ENCODE measurements at places on chromosomes 7 and 10.

DNA sequence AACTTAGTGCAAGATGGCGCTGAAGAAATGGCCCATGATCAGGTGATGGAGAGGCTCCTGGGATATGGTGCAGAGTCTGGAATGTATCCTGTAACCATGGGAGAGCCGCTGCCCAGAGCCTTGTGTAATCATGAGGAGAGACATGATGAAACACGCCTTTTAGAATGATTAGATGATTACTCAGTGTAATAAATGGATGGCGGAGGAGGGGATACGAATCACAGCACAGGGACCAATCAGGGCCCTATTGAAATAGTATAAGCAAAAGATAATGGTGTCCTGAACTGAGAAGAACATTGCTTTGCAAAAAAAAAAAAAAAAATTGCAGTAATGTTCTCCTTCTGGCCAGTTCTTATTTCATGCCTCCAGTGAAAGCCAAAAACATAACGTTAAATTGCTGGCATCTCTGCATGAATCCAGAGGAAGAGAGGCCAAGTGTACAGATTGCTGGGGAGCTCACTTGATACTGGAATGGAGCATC lies 668.5 kb upstream of the AUTS2 start:
- no peak for DNase-seq

DNA sequence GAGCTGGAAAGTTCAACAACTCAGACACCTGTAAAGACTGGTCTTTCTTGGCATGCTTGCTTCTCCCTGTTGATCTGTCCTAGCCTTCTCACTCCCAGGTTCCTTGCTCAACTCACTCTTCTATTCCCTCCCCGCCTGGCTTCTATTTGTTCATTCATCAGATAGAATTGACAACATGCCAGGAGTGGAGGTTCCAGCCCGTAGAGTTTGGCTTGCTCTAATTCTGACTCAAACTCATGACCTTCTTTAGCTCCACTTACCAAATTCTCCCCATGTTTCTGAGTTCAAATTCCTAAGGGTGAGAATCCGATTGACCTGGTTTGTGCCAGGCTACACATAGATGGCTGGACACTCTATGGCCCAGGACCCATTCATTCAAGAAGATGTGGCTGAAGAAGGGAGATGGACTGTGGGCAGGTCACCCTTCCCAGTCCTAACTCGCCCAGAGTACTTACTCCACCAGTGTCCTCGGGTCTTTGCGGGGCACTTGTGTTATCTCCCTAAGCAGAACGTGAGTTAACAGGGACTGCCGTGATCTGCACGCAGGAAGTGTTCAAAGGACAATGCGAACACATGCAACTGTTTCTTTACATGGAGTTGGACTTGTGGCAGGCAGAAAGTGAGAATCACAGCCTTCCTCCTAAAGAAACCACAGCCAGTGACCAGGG lies 4.0 kb upstream of the TMEM236 start:
- no peak for DNase-seq

DNA sequence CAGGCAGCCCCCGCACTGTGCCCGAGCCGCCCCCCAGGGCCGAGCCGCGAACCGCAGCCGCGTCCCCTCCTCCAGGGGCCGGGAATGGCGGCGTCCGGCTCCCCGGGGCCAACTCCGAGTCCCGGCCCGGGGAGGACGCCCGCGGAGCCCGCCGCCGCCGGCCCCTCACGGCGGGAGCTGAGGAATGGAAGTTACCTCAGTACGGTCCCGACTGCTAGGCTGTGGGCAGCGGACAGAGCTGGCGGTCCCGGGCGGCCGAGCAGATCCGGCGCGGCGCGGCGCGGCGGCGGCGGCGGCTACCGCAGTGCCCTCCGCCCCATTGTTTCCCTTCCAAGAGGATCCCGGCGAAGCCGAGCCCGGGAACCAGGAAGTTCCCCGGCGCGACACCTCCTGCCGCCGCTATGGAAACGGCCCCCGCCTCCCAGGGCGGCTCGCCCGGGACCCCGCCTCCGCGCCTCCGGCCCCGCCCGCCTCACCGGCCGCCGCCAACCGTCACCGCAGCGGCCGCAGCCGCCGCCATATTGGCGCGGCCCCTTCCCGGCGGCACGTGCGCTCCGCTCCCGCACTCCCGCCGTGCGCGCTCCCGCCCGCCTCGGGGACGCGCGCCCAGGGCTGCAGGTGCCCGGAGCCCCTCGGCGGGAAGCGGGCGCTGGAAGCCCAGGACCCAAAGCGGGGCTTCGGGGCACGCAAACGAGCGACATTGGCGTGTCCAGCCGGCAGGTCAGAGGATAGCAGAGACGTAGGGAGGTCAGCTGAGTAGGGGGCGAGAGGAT lies at the start of gene USP6NL:
USP6NL (minus strand) TSS at position 403 of the 773 bp plus-strand sequence. CDS start 14,016 bp downstream, outside the sequence.
- peak; percentile 95 for DNase-seq

- DNase-seq = no peak
These were observed 38.7 kb upstream of the LRRC18 start for GRCh38 chr10:48978318-48978717.

DNA sequence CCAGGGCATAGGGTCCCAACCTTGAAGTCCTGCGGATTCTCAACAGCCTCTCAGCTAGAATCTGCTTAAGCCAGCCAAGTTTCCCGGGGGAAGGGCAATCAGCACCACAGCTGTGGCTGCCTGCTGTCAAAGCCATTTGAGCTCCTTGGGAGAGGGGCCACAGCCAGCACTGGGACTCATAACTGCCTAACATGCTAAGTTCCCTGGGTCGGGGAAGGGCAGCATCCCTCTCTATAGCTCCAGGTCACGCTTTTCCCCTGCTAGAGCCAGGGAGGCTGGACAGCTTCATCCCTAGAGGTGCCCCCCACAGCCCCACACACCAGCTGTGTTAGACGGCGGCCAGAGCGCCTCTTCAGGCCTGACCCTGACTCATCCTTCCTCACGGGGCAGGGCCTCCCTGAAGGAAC lies 49.6 kb upstream of the PDE1C start:
- DNase-seq = no peak

- no peak for DNase-seq
These were observed 105.6 kb upstream of the BMPER start for GRCh38 chr7:33799766-33800165.

DNA sequence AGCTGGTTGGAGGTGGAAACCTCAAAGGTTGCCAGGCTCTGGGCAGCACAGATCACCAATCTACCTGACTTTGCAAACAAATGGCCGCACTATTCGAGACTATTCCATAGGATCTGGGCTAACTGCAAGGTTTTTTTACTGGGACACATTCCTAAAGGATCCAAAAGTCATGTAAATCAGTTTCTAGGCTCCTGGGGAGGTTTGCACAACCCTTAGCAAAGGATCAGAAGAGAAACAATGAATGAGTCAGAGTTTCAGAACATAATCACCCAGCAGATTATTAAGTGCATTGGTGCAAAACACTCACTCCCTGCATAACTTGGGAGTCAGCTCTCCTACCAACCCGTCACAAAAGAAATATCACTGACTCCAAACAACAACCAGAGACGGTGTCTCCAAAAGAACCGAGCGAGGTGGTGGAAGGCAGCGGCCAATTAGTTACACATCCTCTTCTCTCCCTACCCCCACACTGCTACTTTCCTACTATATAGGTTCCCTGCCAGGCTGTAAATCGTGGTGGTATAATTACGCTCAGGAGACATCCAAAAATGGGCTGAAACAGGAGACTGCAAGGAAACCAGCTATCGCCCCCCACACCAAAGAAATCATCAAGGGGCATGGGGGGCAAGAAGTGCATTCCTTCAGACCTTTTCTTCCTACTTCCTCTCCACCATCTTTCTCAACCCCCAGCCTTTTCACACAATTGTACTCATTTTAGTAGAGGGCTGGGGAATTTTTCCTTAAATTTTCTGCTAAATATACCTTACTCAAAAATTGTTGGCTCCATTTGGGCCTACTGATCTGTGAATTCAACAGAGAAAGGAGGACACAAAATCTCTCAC lies 3.2 kb downstream of the UBE2H start:
- DNase-seq = no peak

DNA sequence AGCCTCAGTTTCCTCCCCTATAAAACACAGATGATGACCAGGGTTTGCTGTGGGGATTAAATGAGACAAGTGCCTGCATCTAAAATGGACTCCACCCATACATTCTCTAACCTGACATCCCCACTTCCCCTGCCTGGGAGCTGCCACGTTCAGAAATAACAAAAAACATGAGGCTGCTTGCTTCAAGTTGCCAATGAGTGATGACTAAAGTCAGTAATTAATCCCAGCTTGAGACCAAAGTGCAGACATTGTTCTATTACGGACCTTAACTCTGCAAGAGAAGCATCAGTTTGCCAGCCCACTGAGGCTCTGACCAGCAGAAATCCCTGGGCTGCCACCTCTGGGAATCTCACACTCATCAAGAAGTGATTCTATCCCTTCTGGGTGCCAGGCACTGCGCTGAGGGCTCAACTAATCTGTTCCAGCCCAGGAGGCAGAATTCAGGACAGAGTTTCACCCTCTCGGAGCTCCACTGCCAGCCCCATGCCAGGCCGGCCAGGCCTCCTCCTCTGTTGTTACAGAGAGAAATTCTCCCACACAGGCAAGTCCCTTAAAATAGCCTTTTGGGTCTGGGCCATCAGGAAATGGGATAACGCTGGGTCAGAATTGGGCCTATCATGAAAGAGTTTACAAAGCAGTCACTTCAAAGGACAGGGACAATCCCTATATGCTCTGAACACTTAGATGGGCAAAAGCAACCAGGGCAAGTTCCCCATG lies 11.4 kb downstream of the SH3PXD2A start:
- no peak for DNase-seq

DNA sequence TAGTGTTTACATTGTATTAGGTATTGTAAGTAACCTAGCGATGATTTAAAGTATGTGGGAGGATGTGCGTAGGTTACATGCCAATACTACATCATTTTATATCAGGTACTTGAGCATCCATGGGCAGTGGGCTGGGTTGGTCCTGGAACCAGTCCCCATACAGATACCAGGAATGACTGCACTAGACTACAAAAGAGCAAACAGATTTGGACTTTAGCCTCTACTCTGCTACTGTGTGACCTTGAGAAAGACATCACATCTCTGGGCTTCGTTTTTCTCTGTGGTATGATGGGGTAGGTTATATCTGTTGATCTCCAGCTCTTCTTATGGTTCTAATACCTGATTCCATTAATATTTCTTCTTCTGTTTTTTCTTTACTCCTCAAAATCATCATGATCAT lies 412.5 kb upstream of the LRGUK start:
- DNase-seq = no peak

DNA sequence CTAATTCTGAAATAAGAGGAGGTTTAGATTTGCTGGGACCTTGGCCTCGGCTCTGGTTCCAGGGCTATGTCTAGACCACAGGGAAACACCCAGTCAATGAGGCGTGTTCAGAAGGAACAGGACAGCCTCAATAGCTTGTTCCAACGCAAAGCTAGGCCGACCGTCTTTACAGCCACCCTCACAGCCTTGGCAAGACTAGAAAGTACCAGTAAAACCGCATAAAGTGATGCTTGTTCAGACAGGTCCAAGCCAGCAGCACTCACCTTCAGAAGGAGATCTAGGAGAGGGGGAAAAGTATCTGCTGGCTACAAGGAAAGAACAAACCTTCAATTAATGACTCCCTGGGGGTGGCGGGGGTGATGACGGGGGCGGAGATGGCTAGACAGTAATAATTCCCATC lies 50.1 kb upstream of the LMTK2 start:
- DNase-seq = no peak

DNA sequence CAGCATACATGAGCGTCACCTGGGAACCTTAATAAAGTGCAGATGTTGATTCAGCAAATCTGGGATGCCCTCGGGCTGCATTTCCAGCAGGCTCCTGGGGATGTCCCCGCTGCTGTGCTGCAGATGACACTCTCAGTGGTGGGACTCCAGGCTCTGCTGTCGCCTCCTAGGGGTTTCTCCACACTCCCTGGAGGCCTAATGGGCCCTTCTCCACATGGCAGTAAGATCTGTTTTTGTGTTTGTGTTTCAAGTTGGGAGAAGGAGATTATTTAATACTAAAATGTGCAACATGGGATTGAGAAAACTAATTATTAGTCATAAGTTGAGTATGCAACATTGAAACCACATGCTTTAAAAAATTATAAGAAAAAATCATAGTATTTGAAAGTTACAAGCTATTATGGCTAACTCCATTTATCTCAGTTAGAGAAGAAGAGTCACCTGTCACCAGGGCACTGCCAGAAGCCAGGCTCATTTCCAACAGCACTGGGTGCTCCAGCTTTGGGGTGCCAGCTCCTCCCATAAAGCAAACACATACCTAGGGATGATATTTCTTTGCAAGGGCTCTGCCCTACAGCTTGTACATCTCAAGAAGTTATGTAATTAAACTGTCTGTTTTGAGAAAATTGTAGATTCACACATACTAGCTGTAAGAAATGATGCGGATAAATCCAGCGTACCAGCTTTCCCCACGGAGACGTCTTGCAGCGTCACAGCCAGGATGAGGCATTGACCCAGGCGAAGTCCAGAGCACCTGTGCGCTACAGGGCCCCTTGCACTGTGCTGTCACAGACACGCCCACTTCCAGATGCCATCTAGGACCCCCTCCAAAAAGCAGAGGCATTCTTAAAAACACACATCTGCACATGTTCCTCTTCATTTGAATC lies 106.4 kb downstream of the EGFR start:
- no peak for DNase-seq

Measured in osteocyte (in vitro differentiated cells).